ENCODE measurements at places on chromosomes 4 and X.

DNA sequence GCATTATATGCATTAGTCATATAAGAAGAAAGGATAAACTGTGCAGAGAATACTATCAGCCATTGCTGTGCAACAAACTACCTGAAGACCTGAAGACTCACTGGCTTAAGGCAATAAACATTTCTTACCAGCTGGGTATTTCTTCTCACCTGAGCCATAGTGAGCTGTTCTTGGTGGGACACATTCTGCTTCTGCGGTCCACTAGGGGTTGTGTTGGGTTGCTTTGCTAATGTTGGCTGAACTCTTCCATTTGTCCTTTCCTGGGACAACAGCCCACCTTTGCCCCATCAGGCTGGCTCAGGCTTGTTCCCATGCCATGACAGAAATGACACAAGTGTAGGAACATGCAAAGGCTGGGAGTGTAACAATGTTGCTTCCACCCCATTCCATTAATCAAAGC is 388.6 kb downstream of the PCDH7 start:
- no peak for DNase-seq

- no peak for DNase-seq
These were observed 95.0 kb downstream of the ZNF827 start for GRCh38 chr4:145843639-145844038.

DNA sequence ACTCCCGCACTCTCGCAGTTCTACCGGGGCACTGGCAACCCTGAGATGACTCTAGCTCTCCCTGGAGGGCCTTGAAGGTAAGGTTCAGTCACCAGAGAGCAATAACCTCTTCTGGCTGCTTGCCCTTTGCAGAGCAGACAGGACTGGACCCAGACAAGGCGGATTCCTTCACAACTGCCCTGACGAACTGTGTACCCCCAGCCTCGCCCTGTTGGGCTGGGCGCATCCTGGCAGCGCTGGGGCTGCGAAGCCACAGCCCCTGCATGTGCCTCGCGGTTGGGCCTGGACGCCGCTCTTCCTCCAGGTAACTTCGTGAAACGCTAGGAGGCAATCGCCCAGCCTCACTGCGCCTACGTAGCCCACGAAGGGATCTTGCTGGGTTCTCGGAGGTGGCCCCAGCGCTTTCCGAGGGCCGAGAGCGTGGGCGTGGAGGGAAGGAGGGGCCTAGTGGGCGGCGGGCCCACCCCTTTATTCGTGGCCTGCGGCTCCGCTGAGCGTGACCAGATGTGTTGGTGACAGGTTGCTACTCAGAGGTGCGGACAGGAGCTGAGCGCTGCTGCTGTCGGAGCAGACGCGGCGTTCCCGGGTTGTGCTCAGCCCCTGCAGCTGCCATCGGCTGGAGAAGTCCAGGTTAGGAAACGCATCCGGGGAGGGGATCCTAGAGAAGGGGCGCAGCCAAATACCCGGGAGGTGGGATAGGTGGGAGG is 1.9 kb upstream of the MAMLD1 start:
- DNase-seq: peak; percentile 53

DNA sequence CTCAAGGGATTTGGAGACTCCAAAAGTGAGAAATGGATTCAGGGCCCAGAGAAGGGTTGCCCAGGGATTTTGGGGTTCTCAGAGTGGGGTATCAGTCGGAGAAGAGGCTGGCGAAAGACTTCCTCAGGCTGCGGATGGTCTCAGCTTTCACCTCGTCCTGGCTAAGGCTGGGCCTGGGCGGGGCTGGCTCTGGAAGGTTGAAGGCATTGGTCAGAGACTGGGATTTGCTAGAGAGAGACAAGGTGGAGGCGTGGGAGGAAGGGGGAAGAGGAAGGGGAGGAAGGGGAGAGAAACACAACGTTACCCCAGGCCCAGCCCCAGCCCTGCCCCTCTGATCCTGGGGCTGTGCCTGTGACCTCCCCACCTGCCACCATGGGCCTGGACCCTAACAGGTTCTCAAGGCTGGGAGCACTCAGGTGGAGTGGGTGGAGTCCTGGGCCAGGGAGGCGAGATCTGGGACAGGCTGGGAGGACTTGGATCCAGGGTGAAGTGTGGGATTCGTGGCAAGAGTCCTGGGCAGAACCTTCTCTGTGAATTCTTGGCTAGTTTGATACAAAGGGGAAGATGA is 9.4 kb upstream of the TIMP1 start:
- no peak for DNase-seq

DNA sequence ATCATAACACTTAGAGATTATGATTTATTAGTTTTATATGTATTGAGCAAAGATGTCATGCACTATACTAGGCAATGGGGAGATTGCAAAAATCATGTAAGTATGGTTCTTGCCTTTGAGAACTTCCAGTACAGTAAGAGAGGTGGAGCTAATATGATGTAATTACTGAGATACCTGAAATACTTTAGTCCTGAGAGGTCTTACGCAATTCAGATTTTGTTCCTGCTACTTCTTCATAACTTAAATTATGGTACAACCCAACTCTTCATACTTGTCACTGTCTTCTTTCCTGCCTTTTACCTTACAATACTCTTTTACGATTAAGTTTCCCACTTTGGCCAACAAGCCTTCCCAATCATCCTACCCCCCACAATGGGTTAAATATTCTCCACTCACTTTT is 564.2 kb upstream of the PITX2 start:
- no peak for DNase-seq

DNA sequence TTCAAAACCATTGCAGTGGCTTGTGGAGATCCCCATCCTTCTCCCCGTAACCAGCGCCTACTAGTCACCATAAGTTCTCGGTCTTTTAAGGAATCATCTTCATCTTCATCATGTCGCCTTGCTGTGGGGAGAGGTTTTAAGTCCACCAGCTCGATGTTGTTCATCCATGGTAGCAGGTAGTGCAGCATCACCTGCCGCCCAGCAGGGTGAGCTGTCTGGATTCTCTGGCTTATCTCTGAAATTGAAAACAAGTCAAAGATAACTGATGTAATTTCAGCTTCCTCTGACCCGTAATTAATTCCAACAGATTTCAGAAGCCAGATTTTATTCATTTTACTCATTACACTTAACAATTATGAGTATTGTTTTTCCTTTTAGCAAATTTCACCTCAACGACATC is 67.4 kb downstream of the ZAR1 start:
- DNase-seq: no peak

GRCh38 chr4:152166567-152166966 is 369.3 kb downstream of the FBXW7 start:
- DNase-seq: no peak

- no peak for DNase-seq
These were observed 673.6 kb upstream of the TENM3 start for GRCh38 chr4:181569553-181569952.

- DNase-seq: no peak
These were observed 217.4 kb upstream of the PITX2 start for GRCh38 chr4:110840221-110840654.

DNA sequence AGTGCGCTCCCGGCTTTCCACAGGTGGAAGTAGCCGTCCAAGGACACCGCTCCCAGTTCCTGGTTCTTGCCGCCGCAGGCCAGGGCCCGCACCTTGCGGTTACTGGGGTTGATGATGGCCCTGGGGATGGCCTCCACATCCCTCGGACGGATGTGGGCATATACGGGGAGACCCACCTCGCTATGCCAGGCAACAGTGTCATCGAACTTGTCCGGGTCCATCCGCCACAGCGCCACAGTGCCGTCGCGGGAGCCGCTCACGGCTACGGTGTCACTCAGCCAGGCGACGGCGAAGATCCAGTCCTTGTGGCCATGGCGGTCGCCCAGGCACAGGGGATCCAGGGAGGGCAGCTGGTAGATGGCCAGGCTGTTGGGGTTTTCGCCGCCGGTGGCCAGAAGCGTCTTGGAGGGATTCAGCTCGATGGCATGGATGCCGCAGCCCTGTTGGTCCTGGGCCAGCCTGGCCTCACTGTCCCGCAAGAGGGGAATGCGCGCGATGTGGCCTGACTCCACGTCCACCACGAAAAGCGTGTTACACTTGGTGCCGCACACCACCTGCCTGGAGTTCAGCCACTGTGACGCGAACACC is 795 bp downstream of the DCAF12L1 start:
- no peak for DNase-seq

DNA sequence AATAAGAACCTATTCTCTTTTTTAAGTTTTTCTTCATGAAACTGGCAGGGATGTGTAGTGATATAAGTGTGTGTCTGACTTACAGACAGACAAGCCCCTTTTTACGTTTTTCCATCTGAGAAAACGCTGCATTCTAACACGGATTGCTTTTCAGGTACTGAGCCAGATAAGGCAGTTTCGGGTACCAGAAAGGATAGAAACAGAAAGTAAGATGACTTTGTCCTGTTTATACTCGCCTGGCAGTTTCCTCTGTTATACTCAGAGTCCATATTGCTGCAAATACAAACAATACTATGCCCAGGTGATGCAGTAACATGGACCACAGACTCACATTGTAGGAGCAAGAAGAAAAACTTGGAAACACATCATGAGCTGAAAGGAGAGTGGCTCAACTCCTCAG is 2320.6 kb upstream of the AGA start:
- no peak for DNase-seq

GRCh38 chr4:42425146-42426065 is 28.1 kb downstream of the SHISA3 start:
- no peak for DNase-seq

DNA sequence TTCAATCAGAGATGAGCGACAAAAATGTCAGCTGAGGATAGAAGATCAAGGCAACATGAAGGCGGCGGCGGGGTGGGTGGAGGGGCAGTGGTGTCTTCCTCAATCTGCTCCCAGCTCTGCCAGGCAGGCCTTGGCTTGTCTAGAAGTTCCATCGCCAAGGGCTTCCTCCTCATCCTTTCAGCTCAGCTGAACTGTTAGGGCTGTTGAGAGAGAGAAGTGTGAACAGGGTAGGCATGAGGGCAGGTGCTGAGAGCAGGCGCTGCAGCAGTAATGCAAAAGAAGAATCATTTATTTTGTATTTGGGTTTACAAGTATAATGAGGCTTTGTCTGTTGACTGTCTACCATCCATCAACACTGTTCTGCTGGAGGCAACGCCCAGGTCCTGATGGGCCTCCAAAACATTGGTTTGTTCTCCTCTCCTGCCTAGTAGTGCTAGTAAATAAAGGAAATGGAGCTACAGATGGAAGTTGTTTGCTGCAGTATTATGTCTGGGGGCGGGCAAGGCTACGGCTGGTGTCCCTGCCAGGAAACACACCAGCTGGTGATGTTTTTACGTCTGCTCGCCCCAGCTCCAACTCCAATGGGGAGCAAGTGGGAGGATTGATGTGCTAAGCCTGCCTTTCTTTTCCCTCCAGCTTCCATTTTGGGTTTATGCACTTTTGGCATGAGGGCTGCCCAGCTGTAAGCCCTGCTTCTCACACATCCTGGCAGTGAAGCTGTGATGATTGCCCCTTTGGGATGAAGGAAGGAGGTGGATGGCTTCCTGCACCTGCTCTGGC is 139.4 kb upstream of the BOD1L1 start:
- DNase-seq: no peak

GRCh38 chr4:15765391-15765790 is 12.7 kb upstream of the CD38 start:
- no peak for DNase-seq
